Central memory CD8-positive, alpha-beta T cell (primary cell): ENCODE measurements at places on chromosomes 4 and X.

GRCh38 chrX:80578517-80579105, 158.4 kb downstream of the TENT5D start:
- no peak for DNase-seq

DNA sequence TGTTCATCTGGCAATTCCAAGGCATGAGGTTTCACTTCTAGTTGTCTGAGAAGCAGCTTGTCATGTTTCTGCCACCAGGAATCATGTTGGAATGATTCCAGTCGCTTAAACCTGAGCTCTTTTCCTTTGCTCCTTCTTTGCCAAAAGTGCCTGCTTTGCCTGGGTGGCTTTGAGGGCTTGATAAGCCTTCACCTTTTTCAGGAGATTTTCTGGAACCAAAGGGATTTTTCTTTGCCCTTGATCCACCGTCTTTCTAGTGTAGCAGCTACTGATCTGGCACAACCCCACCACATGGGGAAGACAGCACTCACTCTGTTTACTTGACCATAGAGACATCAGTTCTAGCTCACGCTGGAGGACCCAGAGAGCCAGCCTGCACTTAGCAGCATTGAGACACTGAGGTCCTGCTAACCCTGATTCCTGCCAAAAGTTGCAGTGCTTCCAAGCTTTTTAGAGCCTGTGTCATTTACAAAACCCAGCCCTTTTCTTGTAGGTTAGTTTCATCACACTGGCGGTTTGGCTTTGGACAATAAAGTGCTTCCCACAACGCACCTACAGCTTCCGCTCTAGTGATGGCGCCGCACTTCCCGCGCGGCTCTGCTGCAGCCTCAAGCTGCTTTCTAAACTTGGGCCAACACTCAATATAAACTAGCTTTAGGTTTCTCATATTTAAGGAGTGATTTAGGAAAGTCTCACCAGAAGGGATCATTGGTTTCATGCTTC, 7.3 kb upstream of the CCNI start:
- no peak for DNase-seq

DNA sequence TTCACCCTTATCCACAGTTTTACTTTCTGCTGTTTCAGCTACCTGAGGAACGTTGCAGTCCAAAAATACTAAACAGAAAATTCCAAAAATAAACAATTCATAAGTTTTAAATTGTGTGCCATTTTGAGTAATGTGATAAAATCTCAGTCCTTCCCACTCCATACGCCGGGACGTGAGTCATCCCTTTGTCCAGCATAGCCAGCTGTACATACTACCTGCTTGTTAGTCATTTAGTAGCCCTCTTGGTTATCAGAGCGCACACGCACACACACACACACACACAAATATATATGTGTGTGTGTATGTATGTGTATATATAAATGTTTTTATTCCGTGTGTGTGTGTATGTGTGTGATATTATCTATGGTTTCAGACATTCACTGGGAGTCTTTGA, 4.8 kb upstream of the CCSER1 start:
- DNase-seq = no peak

GRCh38 chr4:177051473-177052060, 258.1 kb upstream of the NEIL3 start:
- no peak for DNase-seq

DNA sequence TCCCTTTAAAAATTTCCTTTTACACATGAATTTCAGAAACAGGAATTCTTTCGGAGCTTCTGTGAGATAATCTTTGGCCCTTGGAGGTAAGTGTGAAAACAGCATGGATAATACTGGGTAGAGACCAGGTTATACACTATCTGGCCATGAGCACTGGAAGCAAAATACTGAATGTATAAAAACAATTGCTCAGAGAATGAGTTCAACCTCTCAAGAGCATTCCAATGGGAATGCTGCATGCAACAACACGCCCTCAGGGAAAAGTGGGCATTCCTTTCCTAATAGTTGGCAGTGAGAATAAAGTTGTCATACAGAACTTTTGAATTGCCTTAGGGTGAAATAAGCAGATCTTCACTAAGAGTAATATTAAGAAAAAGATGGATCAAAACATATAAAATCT, 574.8 kb upstream of the DIPK2B start:
- DNase-seq = no peak

DNA sequence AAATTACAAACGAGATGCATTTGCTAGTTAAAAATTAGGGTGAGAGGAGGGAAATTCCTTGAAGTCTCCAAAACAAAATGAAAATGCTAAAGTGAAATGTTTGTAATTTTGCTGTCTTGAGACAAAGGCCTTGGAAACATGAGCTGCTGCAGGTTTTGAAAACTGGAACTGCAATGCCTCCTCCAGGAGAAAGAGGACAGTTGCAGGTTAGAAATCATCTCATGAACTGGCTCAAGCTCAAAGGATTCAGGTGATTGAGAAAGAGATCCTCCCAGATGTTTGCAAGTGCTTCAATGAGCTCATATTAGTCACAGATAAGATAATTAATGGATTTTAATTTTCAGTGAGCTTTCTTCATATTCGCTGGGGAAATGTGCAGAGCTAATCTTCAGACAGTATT, 32.4 kb downstream of the SMPX start:
- no peak for DNase-seq

DNA sequence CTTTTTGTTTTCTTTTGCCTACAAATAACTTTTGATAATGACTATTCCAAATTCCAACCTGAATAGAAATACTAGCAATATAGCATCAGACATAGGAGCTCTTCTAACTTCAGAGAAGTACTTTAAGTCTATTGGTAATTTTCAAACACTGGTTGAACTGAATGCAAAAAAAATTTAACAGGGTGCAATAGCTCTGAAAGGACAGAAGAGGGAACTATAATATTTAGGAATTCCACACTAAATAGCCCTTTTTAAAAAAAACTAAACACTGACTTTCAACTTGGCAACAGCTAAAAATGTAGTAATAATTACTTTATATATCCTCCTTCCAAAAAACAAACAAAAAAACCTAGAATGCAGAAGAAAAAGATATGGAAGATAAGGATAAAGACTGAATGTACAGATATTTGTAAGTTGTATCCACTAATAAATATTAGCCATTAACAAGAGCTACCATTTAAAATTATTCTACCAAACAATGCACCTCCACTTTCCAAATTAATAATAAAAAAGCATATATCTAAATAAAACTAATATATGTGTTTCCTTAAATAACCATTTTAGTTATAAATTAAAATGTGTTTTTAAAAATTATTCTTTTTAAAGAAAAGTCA, 81.4 kb downstream of the FBXW7 start:
- no peak for DNase-seq

DNA sequence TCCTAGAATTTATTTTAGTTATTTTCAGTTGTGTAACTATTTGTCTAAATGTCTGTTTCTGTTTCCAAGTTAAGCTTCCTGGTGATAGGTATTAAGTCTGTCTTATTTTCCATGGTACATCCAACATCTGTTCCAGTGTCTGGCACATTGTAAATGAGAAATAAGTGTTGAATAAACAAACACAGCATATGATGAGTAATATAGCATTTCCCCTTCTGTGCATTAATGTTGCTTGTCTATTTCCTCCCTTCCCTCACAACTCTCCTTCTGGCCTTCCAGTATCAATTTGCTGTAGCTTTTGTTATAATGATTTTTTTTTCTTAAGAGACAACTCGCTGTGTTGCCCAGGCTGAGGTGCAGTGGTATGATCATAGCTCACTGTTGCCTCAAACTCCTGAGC, 36.1 kb downstream of the COPS4 start:
- DNase-seq = no peak

DNA sequence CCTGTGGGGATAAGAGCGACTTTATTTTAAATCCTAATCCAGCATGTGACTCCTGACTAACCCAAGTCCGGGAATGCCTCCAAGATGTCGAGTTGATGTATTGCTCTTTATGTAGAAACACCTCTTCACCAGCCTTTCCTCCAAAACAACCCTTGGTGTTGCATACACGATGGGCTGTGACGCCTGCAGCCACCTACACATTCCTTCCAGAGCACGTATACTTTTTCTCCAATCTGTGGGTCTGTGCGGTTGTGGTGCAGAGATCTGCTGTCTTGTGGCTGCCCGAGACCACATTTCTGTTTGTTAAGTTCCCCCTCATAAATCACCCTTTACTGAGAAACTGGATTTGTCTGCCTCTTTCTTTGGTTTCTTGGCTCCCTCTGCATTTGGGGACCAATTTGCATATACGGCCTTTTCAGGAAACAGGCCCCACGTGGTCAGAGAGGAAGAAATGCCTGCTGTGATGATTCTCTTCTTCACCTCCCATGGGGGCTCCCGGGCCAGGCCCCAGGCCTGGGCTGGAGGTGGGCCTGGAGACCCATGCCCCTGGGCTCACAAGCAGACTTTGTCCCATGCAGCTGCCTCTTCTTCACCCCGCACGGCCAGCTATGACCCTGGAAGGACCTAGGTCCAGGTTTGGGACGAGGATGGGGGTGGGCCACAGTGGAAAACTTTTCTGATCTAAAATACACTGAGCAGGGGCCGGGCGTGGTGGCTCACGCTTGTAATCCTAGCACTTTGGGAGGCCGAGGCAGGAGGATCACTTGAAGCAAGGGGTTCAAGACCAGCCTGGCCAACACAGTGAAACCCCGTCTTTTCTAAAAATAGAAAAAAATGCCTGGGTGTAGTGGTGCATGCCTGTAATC, 21.4 kb upstream of the AFAP1 start:
- DNase-seq = no peak

GRCh38 chr4:141614878-141615586, 21.4 kb upstream of the IL15 start:
- DNase-seq = no peak

- no peak for DNase-seq
These were observed 141.4 kb downstream of the PPP3CA start for GRCh38 chr4:101205916-101206315.

DNA sequence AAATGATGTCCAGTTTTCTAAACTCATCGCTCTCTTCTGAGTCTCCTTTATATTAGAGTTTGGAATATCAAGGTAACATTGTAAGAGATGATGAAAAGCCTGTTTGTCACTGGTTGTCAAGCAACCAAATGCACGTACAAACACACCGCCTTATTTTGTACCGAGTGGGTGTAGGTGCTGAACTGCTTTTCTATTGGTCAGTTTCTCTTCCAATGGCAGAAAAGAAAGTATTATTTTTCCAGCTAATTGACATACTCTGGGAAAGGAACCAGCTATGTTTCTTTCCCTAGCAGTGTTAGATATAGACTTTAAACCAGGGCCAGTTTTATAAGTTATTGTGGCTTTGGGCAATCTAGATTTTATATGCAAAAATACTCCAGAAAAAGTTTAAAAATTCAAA, 6.6 kb upstream of the PPM1K start:
- DNase-seq = no peak

- DNase-seq = no peak
These were observed 2.1 kb downstream of the SASH3 start for GRCh38 chrX:129781680-129782495.

GRCh38 chr4:169774466-169775445, 17.0 kb upstream of the HPF1 start:
- DNase-seq = no peak

DNA sequence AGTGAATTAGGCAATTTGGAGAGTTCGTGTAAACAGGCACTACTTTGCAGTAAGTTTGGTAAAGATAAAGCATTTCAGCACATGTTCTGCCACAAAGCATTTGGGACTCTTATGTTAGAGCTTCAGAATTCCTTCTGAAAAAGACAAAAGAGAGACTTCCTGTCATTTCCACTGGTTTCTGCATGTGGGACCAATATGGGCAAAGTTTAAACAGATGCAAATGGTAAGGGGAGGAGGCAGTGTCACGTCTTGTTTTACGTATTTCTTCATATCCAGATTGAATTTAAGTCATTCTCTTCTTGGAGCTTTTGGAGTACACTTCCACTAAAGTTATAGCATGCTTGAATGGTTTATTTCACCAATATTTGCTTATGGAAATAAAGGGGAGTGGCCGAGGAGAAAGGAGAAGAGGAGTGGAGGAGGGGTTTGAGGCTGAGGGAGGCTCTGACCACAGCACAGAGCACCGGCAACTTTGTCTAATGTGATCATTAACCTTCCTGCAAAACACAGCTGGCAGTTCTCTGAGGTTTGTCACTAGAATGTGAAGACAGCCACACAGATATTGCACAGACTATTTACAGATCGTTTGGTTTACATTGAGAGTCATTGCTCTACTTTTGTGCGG, at the start of gene APELA:
TSS of gene APELA (plus strand) at position 479 of the 625 bp plus-strand sequence. CDS start 154 bp downstream, outside the sequence.
- no peak for DNase-seq

DNA sequence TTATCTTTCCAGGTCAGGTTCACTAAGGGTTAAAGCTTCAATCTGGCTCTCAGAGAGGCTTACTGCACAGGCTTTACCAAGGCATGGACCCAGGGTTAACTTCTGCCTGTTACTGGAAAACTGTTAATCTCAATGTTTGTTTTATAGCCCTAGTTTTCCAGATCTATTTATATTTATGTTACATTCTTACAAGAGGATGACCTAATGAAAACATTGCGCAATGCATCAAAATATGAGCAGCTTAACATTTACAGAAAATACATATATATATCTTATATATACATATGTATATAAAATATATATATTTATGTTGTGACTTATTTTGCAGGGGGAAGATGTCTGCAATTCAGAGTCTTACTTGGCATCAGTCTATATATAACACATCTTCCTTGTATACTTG, 112.3 kb downstream of the PCDH19 start:
- DNase-seq = no peak

- no peak for DNase-seq
These were observed 302.0 kb downstream of the PACRGL start for GRCh38 chr4:21002286-21002685.

DNA sequence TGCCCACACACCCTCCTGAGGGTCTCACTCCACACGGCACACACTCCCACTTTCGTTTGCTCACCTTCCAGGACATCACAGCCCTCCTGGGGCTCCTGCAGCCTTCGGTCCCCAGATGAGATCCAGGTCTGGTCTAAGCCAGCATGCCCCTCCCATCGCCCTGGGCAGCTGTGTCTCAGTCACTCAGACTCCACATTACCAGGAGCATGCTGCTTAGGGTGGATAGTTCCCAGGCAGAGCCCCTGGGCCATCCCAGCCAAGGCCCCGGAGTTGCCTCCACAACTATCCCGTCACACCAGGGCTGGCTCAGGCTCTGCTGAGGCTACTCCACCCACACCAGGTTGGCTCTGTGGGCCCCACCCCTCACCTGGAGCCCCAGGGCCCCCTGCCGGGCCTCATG, 50.4 kb upstream of the PSAPL1 start:
- DNase-seq = no peak

DNA sequence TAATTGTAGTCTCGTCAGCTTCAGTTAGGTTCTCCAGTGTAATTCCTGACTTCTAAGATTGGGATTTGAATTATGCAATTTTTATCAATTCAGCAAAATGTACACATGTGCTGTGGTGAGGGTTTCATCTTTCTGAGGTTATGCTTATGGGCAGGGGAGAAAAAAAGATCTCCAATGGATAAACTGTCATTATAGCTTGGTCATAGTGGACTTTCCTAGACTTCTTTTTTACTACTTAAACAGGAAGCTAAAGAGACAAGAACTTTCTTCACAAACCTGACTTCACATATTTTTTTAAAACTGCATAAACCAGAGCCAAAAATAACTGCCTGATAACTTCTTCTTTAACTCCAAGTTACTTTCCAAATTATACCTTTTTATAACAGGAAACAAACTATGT, 21.7 kb upstream of the SPP1 start:
- DNase-seq = no peak
